Stimulated activated CD4-positive, alpha-beta T cell treated with anti-CD3 and anti-CD28 coated beads, Interleukin-2, amount 100 ng/mL, for 4 hours (primary cell): ENCODE measurements at places on chromosomes 11 and 22.
A peak's percentile ranks its signal among the peaks of the same experiment; 100 is the strongest.

DNA sequence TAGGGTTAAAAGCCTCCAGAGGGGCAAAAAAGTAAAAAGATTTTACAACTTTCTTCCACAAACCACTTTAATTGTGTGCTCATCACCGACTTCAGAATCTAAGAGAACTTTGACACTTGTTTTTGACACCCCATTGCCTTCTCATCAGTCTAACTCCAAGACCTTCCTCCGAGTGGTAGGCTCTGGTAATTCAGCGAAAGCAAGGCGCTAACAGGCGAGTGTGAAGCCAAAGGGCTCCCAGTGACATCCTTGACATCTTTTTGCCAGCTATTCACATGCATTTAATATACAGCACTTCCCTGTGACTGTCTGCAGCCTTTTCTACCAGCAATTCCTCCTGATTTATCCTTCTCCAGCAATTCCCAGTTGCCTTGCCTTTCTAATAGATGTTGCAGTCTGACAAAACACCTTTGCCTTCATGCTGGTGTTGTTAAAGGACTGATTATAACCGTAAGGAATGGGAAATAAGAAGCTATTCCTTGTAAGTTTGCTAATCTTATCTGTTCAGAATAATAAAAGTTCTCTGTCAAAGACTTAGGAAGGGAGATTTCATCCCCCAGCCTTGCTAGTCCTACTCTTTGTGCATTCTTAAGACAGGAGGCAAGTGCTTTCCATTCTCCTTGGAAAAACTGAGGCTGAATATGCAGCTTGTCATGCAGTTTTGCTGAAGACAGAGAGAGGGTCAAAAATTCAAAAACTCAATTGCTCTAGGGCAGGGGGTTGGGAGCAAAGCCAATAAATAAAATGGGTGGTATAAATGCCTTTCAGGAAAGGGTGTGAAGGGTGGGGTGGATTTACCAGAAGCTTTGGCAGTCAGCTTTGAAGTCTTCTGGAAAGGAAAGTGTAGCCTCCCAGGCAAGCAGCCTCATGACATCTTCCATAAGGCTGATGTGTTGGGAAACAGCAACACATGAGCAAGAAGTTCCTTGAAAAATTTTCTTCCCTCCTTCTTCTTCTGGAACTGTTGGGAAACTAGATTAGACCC lies 39.1 kb downstream of the SNX19 start:
- no peak for DNase-seq

DNA sequence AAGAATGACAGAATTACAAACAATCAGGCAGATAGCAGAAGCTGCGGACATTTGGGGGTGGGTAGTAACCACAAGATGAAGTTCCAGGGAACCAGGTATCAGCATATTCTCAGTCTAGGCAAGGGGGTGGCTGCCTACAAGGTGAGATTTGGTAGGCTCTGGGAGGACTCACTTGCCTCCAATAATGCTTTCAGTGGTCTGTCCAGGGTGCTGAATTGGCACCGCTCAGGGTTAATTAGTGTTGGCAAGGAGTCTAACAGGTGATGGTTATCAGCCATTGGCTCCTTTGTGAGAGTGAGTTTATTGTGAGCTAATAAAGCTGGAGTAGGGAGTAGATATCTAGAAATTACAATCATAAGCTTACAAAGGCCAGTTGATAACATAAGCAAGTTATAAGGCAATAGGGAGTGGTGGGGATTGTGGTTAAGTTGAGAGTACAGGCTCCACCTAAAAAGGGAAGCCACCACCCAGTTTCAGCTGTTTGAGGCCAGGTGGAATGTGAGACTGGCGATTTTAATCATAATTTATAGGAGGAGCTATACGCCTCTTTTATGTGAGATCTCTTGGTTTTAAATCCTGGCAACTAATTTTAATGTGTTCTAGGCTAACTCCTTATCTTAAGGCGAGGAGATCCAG lies 320.5 kb downstream of the MIAT start:
- DNase-seq: no peak

DNA sequence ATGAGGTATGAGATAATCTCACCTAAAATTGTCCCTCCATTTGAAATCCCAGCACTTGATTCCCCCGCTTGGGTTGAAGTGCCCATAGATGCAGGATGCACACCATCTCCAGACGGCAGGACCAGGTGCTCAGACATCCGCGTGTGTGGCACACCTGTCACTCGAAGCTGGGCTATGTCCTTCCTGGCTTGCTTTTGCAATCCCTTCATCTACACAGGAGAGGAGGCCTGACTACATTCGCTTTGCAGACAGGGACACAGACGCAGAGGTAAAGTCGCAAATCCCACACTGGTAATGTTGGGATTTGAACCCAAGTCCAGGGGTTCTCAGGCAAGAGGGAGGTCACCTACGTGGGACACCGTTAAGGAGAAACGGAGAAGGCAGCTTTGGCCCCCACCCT lies 7.2 kb upstream of the CYTH4 start:
- DNase-seq: no peak

GRCh38 chr11:65424205-65425104 lies 1.9 kb downstream of the NEAT1 start:
- DNase-seq: peak; percentile 59

- DNase-seq: no peak
Observed at GRCh38 chr22:21103633-21104032, 57.9 kb downstream of the LRRC74B start.

DNA sequence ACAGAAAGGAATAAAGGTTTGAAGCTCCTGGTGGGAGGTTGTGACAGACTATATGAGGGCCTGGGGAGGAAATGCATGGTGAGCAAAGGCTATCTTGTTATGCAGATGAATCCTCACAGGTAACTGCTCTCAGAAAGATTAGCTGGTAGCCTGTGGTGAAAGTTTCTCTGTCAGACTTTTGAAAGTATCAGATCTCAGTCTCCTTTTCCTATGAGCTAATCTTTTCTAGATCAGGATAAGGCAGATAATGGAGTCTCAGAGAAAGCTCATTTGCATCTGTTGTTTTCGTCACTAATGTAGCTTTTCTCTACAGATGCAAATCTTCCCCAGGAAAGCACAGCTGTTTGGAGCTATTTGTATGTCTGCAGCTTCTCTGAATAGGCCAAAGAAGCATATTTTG lies 21.0 kb upstream of the OR6X1 start:
- no peak for DNase-seq

DNA sequence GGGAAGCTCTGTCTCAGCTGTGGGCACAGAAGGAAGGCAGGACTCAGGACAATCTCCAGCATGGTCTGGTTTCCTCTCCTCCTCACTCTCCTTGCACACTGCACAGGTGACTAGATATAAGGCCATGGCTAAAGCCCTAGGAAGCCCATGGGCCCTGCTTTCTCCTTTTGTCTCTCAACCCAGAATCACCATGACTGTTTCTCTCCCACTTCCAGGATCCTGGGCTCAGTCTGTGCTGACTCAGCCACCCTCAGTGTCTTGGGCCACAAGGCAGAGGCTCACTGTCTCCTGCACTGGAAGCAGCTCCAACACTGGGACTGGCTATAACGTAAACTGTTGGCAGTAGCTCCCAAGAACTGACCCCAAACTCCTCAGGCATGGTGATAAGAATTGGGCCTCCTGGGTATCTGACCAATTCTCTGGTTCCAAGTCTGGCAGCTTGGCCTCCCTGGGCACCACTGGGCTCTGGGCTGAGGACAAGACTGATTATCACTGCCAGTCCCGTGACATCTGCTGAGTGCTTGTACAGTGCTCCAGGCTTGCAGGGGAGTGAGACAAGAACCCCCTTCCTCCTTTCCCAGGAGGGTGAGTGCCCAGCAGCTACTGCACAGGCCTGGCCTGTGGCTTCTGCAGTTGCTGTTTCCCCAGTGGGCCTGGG lies 104.0 kb upstream of the TOP3B start:
- DNase-seq: no peak

DNA sequence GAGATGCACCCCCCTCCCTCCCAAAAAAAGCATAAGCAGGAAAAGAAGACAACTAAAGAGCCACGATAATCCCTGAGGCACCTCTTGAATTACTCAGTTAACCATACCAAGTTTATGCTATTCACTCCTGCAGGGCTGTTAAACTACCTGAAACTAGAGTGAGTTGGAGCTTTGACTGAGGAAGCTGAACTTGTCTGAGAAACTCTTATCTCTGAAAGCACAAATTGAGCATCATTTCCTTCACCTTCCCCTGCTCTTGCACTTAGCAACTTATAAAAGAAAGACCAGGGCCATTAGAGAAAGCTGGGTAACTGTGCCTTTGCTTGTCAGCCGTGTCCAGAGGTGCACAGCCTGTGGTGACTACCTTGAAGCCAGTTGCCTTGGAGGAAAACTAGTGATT lies 745.6 kb downstream of the NELL1 start:
- no peak for DNase-seq

GRCh38 chr22:46113110-46113909 lies 37.0 kb upstream of the PPARA start:
- no peak for DNase-seq
